ENCODE measurements at places on chromosomes 5 and 9. TPM values are rescaled to one million over a fixed set of nuclear protein-coding genes. Genes with fewer than 3 reads are reported as not detected.

GRCh38 chr9:93033531-93033930, 25.0 kb upstream of the SUSD3 start:
- no peak for DNase-seq

- DNase-seq, result peak; percentile 71
Measured at GRCh38 chr9:706606-707459, 134.7 kb upstream of the DMRT1 start.

GRCh38 chr9:112914524-112914923, 23.8 kb upstream of the SLC46A2 start:
- no peak for DNase-seq

- DNase-seq, result no peak
Measured at GRCh38 chr9:111250875-111251842, 78.9 kb downstream of the OR2K2 start.

GRCh38 chr5:59766427-59767210, 126.9 kb downstream of the PDE4D start:
- DNase-seq, result no peak

DNA sequence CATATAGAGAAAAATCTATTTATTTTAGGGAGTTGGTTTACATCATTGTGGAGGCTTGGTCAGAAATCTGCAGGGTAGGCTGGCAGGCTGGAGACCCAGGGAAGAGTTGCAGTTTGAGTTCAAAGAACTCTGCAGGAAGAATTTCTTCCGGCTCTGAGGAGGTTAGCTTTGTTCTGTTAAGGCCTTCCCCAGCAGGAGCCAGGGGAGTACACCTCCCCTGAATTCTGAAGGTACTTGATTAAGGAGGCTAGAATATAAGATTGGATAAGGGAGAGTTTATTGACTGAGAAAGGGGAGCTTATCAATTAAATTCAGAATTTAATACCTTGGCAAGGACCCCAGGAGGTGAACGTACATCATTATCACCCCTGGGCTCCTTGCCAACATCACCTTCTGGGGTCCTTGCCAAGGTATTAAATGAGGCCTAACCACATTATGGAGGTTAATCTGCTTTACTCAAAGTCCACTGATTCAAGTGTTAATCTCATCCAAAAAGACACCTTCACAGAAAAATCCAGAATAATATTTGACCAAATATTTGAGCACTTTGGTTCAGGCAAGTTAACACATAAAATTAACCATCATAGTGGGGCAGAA, 351.7 kb downstream of the CWC27 start:
- no peak for DNase-seq

GRCh38 chr9:7216004-7216841, 458.4 kb downstream of the KDM4C start:
- no peak for DNase-seq

DNA sequence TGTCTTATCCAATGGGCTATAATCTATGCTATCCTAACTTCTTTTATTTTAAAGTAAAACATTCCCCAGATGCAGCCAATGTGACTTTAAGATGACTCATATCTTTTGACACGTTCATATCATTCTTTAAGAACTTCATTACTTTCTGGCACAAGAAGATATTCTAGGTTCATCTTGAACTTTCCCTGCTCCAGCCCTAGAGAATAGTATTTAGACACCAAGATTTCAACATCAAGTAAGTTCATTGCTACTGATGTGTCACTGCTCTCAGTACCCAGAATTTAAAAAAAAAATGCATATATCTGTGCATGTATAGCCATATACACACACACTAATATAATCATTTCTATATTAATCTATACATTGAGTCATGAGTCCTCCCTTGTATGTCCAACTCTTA, 175.2 kb downstream of the SAXO1 start:
- no peak for DNase-seq

DNA sequence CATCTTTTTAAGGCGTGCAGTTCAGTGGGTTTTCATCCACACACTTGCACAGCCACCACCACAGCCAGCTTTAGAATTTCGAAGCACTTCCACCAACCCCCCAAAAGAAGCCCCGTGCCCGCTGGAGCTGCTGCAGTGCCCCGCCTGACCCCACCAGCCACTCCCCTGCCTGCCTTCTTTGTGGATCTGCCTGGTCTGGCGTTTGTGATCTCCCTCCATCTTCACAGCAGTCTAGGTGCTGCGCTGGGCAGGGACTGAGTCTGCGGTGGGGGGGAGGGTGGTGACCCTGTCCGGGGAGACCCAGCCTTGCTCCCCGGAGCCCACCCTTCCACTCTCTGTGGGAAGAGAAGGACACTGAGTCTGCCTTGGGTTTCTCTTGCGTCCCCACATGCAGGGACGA, 40.8 kb downstream of the RXRA start:
- no peak for DNase-seq

DNA sequence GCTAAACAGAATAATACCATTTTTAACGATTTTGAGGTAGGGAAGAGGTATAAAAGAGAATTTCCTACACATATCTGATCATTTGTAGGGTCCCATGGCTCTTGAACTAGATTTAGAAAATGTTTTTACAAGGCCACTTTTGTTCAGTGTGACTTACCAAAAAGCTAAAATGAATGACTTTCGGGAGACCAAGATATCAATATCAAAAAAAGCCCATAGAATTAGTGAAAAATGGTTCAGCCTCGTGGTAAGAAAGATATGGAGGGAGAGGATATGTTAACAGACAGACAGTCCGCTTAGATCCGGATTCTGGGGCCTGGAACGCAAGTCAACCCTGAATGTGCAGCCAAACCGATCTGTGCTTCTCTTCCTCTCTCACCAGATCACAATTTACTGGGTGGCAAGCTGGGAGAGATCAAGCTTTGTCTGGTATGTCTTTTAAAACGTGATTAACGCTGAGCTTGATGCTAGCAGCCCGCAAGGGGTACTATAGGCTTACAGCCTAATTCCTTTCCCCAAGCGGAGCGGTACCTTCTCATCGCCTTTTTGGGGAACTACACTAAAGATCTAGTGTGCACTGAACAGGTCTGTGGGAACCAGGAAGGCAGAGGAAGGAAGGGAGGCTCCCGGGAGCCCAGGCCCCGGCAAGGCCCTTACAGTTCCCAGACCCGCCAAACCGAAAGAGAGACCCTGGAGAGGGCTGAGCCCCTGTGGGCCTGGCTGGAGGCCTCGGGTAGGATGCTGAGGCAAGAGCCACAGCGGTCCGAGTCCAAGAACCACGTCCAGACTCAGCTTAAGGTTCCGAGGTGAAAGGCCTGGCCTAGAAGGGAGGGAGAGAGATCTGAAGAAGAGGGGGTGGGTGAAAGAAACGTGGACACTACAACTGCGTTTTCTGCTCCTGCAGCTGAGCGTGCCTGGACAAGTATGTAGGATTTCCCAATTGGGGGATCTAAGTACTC, 2.9 kb downstream of the NR2F1-AS1 start:
- peak; percentile 68 for DNase-seq

- DNase-seq, result peak; percentile 73
Measured at GRCh38 chr9:19967216-19967887, 178.5 kb upstream of the SLC24A2 start.

DNA sequence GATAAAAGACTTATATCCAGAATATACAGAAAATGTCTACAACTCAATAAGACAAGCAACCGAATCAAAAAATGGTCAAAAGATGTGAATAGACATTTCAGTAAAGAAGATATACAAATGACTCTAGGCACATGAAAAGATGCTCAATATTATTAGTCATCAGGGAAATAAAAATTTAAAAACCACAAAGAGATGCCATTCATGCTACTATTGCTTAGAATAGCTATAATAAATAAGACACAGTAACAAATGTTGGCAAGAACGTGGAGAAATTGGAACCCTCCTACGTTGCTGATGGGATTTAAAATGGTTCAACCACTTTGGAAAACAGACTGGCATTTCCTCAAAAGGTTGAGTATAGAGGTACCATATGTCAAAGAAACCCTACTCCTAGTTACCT, 39.8 kb downstream of the POLK start:
- DNase-seq, result no peak

GRCh38 chr5:75668445-75668844, 48.8 kb downstream of the POC5 start:
- DNase-seq, result no peak

- no peak for DNase-seq
Measured at GRCh38 chr5:5364932-5365331, 57.5 kb upstream of the ICE1 start.

GRCh38 chr5:14767735-14768507, 103.4 kb downstream of the OTULIN start:
- DNase-seq, result no peak

DNA sequence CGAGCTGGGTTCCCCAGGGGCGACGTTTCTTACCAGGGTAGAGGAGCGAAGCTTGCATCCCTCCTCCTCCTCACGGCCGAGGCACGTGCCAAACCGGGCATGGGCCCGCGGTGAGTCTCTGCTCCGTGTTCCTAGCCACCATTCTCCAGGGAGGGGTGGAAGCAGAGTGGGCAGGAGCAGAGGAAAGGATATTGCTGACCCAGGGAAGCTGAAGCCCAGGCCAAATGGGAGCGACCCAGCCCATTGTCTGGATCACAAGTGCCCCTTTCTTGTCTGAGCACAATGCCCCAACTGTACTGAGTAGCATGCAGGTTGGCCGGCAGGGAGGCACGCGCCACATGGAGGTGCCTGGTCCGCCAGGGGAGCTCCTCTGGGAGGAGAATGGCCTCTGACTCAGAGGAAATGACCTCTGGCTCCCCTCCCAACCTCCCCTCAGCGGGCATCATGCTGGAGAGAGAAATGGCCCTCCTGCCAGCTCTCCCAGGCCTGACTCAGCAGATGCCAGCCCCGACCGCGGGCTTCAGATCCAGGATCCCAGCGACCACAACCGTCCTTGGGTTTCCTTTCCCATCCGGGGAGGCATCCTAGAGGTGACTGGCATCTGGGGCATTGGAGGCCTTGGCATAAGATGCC, 1.1 kb downstream of the PRR7 start:
- no peak for DNase-seq

DNA sequence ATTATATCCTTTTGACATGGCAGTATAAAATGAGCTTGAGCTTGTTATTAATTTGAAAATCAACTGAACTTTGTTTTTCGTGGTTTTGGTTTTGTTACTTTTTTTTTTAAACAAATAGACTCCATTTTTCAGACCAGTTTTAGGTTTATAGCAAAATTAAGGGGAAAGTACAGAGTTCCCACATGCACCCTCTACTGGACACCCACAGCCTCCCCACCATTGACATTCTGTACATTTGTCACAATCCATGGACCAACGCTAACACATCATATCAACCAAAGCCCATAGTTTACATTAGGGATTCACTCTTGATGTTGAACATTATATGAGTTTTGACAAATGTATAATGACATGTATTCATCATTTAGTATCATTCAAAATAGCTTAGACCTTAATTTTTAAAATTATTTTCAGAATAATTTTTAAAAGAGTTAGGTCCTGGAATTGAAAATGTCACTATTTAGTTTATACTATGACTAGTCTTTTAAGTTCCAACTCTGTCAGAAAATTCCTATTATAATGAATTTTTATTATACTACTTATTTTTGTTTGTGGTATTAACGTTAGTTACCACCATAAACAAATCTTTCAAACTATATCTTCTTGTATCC, 35.3 kb upstream of the JMY start:
- DNase-seq, result no peak

DNA sequence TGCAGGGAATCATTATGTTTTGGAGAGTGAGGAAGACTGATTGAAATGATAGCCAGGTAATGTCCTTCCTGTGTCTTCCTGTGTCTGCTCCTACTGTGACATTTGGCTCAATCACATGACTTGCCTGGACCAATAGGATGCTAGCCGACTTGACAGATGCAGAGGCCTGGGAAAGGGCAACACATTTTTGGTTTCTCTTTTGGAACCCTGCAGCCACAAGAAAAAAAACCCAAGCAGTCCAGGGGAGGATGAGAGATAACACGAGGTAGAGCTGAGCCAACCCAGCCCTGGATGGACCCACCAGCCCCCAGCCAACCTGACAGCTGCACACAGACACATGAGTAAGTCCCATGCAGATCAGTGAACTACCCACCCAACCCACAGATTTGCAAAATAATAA, 256.1 kb upstream of the SMARCA2 start:
- no peak for DNase-seq

GRCh38 chr9:14967450-14968321, 57.5 kb upstream of the FREM1 start:
- DNase-seq, result no peak

GRCh38 chr9:93050231-93050630, 8.3 kb upstream of the SUSD3 start:
- no peak for DNase-seq

DNA sequence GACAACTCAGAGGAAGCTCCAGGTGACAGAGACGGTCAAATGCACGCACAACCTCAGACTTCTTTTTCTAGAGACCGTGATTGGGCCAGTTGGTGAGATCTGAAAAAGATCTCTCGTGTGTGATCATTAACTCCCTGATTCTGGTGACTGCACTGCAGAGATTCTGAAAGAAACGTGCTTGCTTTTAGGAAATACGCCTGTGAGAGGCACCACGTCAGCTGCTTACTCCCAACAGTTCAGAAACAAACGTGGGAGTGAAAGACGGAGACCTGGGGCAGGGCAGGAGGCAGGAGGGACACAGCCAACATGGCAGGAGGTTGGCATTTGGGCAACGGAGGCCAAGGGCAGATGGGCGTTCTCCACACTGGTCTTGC, 15.9 kb downstream of the SLC12A7 start:
- no peak for DNase-seq

DNA sequence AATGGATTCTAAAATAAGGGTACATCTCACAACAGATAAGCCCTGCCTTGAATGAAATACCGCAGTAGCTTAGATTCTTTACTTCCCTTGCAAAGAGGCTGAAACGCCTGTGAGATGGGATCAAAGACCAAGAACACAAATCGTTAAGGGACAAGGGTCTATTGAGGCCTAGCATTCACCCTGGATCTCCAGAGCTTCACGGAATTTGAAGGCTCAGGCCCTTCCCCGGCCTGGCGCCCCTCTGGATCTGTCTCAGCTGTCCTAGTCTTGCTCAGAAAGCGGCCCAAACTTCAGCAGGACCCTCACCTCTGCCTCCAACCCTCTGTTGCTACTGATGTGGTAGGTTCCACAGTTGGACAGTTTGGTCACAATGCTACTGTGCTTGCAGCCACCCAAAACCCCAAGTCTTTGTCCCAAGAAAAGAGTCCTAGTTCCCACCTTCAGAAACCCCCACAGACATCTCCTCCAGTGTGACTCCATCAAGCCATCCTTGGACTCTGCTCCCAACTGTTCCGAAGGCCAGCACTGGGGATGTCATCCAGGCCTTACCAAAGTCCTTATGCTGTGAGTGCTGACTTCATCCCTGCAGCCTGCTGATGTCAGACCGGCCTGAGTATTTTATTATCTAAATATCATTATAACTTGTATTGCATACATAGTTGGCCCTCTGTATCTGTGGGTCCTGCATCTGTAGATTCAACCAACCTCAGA, 9.4 kb downstream of the CORO2A start:
- DNase-seq, result no peak

- DNase-seq, result no peak
Measured at GRCh38 chr9:69564557-69564956, 107.6 kb downstream of the APBA1 start.

The CCDC152 gene
- total RNA-seq, result 5.9 TPM

The FOXI1 gene
- not detected for total RNA-seq

The ARL15 gene
- 42.2 TPM for total RNA-seq

The PCDHAC1 gene
- total RNA-seq, result 3.3 TPM

The TNIP1 gene
- total RNA-seq, result 63.7 TPM

The IL5 gene
- not detected for total RNA-seq

The ENTPD2 gene
- total RNA-seq, result 5.7 TPM
